Activated CD8-positive, alpha-beta memory T cell treated with anti-CD3 and anti-CD28 coated beads, Interleukin-2, amount 50 U/mL, for 4 hours (primary cell): ENCODE measurements at places on chromosomes 1 and 21.

GRCh38 chr1:19975423-19976193 lies 3.8 kb downstream of the PLA2G2A start:
- DNase-seq, result no peak

- DNase-seq, result no peak
Measured at GRCh38 chr1:3389093-3389833, 65.2 kb upstream of the ARHGEF16 start.

- DNase-seq, result no peak
Measured at GRCh38 chr1:33366762-33367484, 46.0 kb upstream of the A3GALT2 start.

GRCh38 chr1:210900820-210901219 lies 233.1 kb downstream of the KCNH1 start:
- no peak for DNase-seq

DNA sequence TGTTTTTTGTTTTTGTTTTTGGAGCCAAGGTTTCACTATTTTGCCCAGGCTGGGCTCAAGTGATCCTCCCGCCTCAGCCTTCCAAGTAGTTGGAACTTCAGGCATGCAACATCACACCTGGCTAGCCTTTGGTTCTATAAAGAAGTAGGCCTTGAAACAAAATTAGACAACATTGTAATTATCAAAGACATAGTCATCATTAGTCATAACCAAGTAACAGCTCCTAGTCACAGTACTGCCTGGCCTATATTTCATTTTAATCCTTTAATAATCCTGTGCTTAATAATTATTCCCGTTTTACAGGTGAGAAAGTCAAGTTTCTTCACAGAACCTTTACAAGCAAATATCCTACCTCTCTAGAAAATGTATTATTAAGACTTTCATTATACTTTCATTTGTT lies 52.3 kb upstream of the TBX15 start:
- no peak for DNase-seq

GRCh38 chr1:31818206-31818605 lies 2.4 kb upstream of the SPOCD1 start:
- DNase-seq, result no peak

GRCh38 chr1:155003227-155003765 lies 694 bp downstream of the ZBTB7B start:
- DNase-seq, result no peak

GRCh38 chr1:67431869-67432578 lies 1.8 kb upstream of the SERBP1 start:
- no peak for DNase-seq

- DNase-seq, result no peak
Measured at GRCh38 chr1:162215902-162216301, 146.4 kb downstream of the NOS1AP start.

DNA sequence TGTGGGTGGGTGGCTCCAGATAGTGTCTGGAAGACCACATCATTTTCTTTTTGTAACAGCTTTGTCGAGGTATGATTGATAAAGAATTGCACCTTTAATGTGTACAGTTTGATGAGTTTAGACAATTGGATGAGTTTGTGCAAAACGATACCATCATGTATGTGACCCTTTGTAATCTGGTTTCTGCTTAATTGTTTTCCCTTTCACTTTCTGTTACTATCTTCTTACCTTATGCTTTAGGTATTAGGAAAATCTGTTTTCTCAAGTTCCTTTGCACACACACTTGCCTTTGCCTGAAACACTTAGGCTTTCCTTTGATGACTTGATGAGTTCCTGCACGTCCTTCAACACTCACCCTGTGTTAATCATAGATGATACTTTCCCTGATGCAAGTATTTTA lies 6.8 kb downstream of the OR10Z1 start:
- DNase-seq, result no peak

DNA sequence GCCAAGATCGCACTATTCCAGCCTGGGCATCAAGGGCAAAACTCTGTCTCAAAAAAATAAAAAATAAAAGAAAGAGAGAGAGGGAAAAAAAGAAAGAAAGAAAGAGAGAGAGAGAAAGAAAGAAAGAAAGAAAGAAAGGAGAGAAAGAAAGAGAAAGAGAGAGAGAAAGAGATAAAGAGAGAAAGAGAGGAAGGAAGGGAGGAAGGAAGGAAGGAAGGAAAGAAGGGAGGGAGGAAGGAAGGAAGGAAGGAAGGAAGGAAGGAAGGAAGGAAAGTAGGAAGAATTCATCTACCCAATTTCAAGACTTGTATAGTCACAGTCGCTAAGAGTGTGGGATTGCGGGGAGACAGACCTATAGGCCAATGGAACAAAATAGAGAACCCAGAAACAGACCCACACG lies 290.6 kb downstream of the NPHP4 start:
- DNase-seq, result no peak

GRCh38 chr21:41695513-41695912 lies 71.3 kb downstream of the RIPK4 start:
- no peak for DNase-seq

- DNase-seq, result peak; percentile 47
Measured at GRCh38 chr1:91555821-91556531, 55.3 kb downstream of the CDC7 start.

DNA sequence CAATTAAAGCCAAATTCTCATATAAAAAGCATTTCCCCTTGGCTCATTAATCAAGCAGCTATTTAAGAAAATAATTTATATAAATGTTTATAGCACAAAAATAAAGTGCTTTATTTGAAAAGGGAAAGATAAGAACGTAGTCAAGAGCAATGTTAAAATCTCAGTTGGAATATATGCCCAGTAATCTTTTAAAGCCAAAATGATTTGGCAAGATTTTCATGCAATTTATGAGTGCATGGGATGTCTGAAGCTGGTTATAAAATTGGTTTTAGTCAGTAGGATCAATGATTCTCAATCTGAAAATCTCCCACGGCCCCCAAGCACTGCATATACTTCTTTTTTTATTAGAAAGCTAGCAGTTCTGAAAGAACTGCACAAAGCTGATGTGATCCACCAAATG lies 188.8 kb downstream of the RERE start:
- DNase-seq, result no peak

GRCh38 chr1:44611866-44612265 lies 62.4 kb downstream of the TMEM53 start:
- DNase-seq, result no peak

DNA sequence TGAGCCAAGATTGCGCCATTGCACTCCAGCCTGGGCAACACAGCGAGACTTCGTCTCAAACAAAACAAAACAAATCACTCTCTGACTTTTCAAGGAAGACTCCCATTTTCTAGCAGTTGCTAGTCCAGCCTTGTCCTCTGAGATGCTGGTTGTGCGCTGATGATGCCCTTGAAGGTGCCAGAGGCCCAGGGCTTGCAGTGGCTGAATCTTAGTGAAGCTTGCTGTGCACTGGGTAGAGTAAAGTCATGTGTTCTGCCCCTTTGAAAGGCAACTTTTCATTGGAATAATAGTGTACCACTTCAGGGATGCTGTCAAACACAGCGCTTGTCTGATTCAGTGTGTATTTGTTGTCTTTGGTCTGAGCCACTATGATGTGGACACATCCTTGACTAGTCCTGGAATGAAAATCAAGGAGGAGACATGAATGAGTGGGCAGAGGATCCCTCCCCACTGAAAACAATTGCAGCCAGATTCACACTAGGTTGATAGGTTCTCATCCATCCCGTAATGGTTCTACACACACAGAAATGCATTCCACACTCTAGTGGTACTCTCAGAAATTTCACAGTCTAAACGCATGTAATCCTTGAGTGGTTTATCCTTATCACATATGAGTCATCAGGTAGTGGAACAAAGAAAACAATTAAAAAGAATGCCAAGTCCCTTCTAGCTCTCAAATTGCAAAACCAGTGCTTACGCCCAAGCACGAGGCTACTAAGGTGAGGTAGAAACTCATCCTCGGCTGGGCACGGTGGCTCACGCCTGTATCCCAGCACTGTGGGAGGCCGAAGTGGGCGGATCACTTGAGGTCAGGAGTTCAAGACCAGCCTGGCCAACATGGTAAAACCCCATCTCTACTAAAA lies 17.8 kb upstream of the TDRD10 start:
- no peak for DNase-seq

GRCh38 chr21:45150638-45151131 lies 76.3 kb downstream of the ADARB1 start:
- DNase-seq, result no peak

- DNase-seq, result no peak
Measured at GRCh38 chr1:247797518-247797917, 26.4 kb downstream of the OR14A16 start.

DNA sequence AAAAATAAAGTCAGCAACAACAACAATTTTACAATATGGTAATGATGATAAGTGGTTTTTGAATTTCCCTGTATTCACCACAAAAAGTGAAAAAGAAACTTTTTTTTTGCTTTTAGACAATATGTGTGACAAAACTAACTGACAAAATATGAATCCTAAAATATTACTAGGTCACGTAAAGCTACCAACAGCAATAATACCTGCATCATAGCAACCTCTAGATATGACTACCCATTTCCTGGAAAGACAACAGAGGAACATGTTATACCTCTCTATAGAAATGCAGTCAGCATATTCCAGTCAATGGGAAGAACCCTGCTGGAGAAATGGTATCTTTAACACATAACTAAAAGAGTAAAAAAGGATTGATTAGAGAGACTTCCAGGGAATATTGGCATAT lies 73.7 kb downstream of the PDE4B start:
- no peak for DNase-seq

DNA sequence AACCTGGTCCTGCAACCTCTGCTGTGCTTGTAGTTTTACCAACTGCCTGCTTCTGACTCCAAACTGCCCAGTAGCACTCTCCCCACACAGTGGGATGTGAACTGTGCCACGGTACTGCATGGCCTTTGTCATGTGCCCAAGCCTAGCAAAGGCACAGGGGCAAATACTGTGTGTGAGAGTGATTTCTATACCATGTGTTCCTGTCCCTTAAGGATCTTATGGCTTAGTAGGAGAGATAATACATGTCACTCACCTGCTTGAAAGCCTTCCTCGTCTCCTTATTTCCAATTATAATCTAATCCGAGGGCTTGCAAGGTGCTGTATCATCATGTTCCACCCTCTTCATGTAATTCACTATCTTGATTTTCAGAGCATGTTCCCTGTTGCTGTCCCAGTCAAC lies 51.3 kb downstream of the UBE4B start:
- no peak for DNase-seq

DNA sequence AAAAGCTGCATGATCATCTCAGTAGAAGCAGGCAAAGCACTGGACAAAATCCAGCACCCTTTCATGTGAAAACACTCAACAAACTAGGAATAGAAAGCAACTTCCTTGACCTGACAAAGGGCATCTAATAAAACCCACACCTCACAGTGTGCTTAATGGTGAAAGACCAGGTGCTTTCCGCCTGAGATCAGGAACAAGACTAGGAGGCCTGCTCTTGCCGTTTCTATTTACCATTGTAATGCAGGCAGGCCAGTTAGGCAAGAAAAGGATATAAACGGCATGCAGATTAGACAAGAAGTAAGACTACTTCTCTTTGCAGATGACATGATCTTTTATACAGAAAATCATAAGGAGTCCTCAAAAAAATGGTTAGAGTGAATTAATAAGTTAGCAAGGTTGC lies 37.2 kb downstream of the SLC37A1 start:
- no peak for DNase-seq

GRCh38 chr1:18515120-18515667 lies 34.5 kb downstream of the KLHDC7A start:
- DNase-seq, result no peak

GRCh38 chr1:6505367-6506209 lies 14.1 kb upstream of the PLEKHG5 start:
- no peak for DNase-seq

DNA sequence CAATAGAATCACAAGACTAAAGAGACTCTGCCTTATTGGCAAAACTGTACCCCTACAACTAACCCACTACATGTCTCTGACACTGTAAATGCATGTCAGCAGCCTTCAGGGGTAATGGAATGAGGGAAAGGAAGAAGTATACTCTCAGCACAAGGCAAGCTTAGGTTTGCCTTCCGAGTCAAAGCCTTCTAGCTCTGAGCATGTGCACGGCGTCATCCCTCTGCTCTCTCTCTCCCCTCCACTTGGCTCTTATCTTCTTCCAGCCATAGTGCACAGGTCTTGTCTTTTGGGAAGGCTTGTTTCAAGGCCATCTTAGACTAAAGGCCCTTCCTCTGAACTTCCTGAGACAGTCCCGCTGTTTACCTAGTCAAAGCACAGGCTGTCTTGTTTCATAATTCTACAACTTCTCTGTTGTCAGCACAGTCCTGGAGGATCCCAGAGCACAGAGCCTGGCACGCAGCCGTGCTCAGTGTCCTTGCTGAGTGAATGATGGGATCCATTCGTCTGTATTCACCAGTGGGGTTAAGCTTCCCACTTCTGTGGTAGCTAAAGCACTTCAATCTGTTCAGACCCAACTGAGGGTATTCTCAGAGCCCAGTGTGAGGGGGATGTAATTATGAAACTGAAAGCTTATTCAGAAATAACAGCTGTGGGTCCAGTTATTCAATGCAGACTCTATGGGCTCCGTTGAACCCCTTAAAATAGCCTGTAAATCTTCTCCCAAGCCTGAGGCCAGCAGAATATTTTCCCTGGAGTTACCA lies 166.5 kb upstream of the PLD5 start:
- no peak for DNase-seq

GRCh38 chr1:115811140-115811828 lies 29.6 kb downstream of the NHLH2 start:
- DNase-seq, result no peak

DNA sequence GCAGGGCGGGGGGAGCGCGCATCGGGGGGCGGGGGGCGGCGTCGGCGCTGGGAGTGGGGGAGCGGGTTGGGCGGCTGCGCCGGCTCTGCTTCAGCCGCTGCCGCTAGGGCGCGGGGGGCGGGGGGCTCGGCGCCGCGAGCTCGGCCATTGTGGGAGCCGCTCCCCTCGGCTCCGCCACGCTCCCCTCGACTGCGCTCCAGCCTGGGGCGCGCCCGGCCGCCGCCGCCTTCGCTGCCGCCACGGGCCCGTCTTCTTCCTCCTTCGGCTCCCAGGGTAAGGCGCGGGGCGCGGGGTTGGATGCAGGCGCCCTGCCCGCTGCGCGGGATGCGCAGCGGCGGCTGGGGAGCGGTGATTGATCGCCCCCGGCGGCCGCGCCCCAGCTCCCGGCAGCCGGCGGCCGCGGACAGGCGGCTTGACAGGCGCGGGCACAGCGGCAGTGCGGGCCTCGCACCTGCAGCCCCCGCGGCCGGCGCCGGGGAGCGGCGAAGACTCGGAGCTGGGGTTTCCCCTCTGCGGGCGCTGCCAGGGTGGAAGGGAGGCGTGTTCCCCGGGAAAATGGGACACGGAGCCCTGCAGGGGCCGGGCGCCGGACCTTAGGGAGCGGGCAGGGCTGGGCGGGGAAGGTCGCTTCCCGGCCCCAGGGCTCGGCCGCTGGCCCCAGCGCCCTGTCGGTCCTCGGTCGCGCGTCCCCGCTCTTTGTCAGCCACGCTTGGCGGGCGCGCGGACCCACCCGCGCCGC lies 55.3 kb downstream of the NDUFS5 start:
- peak; percentile 26 for DNase-seq

- DNase-seq, result no peak
Measured at GRCh38 chr1:78096017-78096416, 50.3 kb downstream of the GIPC2 start.
